Activated T-helper 17 cell treated with anti-CD3 and anti-CD28 coated beads, Interleukin-2, amount 50 U/mL, for 72 hours (primary cell): ENCODE measurements at places on chromosomes 1 and 21.

GRCh38 chr1:66311092-66311491 lies 222.9 kb upstream of the SGIP1 start:
- no peak for ATAC-seq

DNA sequence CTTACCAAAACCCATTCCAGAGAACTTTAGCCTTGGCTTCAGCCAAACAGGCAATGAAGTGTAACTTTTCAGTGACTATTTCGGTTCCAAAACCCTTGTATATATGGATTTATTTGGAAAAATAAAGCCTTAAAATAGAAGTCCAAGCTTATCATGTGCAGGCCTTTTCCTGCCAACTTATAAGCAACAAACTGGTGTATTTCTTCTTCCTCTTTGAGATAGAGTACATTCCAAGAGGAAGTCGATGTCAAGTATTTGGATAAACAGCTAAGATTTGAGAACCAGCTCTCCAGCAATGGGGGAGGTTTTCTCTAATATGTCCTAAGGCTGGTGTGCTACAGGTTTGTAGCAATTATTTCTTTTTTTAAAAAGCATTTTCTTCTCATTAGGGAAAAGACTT lies 407.8 kb downstream of the DUSP10 start:
- no peak for ATAC-seq

- ATAC-seq: no peak
Observed at GRCh38 chr21:37711286-37711829, 204.9 kb downstream of the KCNJ6 start.

GRCh38 chr1:64166629-64167028 lies 36.8 kb upstream of the UBE2U start:
- ATAC-seq: no peak

DNA sequence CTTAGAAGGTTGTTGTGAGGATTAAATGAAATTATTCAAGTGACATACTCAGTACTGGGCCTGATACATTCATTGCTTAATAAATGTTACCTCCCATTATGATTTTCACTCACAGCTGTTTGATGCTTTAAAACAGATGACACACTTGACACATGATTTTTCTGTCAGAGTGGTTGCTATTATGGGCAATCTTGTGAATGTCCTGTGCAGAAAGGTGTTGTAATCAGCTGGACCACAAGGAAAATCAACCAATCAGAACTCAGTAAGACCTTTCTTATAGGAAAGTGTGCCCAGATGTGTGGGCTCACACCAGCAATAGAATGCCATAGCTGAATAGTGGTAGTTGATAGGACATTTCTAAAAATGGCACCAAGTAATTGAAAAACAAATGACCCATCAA lies 23.5 kb downstream of the GJA5 start:
- no peak for ATAC-seq

GRCh38 chr1:21154717-21155116 lies 22.0 kb downstream of the EIF4G3 start:
- peak; percentile 61 for ATAC-seq
